Epithelial cell of alveolus of lung (primary cell): ENCODE measurements at places on chromosomes 4 and X. TPM values are rescaled to one million over a fixed set of nuclear protein-coding genes. Genes with fewer than 3 reads are reported as not detected.

The RRH gene
- total RNA-seq = 0.13 and 0.24 TPM in 2 replicates

The FAM47E gene
- 2.1 TPM in 1 of 2 replicates, not detected in the other for total RNA-seq

The RAB40AL gene
- total RNA-seq = not detected in 2 replicates

The TCEAL2 gene
- not detected in 2 replicates for total RNA-seq

The JCHAIN gene
- total RNA-seq = 1.3 TPM in 1 of 2 replicates, not detected in the other

The MAGED4B gene
- 58.6 and 63.1 TPM in 2 replicates for total RNA-seq

The NAP1L2 gene
- total RNA-seq = not detected in 2 replicates

The SRPK3 gene
- 0.13 and 0.24 TPM in 2 replicates for total RNA-seq

The DKK2 gene
- 0.16 and 0.52 TPM in 2 replicates for total RNA-seq

The MAGEB2 gene
- not detected in 2 replicates for total RNA-seq

The RGN gene
- 2.0 and 2.1 TPM in 2 replicates for total RNA-seq

The ETDA gene
- total RNA-seq = not detected in 2 replicates

The RAI2 gene
- total RNA-seq = 0.16 and 0.78 TPM in 2 replicates

The MAGEC3 gene
- not detected in 2 replicates for total RNA-seq

The SYTL5 gene
- 0.65 and 1.4 TPM in 2 replicates for total RNA-seq

The SLC7A11 gene
- 6.1 and 14.0 TPM in 2 replicates for total RNA-seq

The RAB9B gene
- total RNA-seq = 0.13 TPM in 1 of 2 replicates, not detected in the other

The HSFX4 gene
- total RNA-seq = not detected in 2 replicates

The TMPRSS11A gene
- not detected in 2 replicates for total RNA-seq

The ABCG2 gene
- total RNA-seq = 0.08 and 1.0 TPM in 2 replicates

The ZNF157 gene
- under 0.01 TPM in 1 of 2 replicates, not detected in the other for total RNA-seq

The SMIM10L2A gene
- total RNA-seq = 0.08 and 0.26 TPM in 2 replicates
